ENCODE measurements at places on chromosomes 1 and 21.

GRCh38 chr1:48109390-48110013, 112.3 kb upstream of the TRABD2B start:
- DNase-seq = no peak

DNA sequence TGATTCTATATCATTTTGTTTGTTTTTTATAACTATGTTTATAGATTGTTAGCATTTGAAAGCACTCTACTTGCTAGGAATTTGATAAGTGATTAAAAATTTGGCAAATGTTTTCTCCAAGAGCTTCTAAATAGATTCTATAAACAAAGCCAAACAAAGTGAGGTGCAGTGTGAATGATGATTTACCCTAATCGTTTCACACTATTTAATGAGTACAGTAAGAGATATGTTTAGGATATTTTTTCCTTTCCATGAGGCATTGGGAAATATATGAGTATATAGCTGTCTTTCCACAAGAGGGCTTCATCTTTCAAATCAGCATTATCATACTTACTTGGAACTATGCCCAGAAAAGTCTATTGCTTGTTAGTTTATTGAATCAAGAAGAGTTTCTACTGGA, 277.0 kb upstream of the BRINP3 start:
- no peak for DNase-seq

DNA sequence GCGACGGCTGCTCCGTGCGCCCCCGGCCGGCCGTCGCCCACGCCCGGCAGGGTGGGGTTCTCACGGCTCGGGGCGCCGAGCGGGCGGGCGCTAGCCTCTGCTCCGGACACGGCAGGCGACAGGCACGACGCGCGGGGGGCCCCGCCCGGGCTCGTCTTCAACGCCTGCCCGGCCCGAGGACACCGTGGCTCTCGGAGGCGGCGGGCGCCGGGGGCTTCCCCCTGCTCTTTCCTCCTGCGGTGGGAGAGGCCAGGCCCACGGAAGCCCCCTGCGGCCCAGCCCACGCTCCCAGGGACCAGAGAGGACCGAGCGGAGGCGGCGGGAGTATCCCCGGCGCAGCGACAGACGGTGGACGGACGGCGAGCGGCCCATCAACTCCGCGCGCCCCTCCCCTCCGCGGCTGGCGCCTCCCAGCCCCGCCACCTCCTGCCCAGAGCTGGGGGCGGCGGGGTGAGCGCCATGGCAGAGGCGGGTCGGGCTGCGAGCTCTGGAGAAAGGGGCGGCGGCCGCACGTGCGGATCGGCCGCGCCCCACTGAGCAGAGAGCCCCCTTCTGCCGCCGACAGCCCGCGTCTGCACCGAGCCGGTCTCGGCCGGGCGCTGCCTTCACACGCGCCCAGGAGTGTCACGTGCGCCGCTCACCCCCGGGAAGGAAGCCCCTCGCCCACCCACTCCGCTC, at the start of the genes SHE and TDRD10:
Gene SHE (minus strand): TSS at position 347 of the 678 bp plus-strand sequence. CDS start 386 bp downstream, outside the sequence.
Gene TDRD10 (plus strand): TSS at position 154 of the 678 bp plus-strand sequence. CDS start 4,685 bp downstream, outside the sequence.
- DNase-seq = no peak

GRCh38 chr1:57072401-57073110, 106.7 kb upstream of the C8B start:
- no peak for DNase-seq

DNA sequence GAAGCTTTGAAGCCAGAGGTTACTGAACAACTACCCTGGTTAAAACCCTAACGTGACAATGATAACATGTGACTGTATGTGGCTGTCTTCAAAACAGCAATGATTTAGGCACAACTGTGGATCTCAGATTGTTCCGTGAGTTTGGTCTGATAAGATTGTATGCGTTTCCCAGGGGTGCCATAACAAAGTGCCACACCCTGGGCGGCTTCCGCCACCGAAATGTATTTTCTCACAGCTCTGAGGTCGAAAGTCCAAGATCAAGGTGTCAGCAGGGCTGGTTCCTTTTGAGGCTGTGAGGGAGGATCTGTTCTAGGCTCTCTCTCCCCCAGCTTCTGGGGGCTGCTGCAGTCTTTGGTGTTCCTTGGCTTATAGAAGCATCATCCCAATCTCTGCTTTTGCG, 29.5 kb upstream of the ERG start:
- no peak for DNase-seq

DNA sequence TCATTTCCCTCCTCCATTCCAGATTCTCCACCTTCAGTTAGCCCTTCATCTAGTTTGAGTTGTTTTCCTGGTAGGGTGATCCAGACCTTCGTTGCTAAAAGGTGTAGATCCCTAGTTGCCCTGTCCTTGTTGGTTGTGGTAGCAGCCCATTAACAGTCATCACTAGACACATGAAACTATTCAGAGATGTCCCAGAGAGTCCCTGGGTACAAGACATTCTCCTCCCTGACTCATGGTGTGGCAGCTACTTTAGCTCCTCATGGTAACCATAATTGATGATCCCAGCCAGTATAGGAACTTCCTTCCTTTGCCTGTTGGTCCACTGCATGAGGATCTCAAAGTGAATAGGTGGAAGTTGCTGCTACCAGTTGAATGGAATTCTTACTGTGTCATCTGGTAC, 6.0 kb upstream of the SH2D2A start:
- no peak for DNase-seq

GRCh38 chr1:102776071-102776470, 332.3 kb downstream of the COL11A1 start:
- DNase-seq = no peak

DNA sequence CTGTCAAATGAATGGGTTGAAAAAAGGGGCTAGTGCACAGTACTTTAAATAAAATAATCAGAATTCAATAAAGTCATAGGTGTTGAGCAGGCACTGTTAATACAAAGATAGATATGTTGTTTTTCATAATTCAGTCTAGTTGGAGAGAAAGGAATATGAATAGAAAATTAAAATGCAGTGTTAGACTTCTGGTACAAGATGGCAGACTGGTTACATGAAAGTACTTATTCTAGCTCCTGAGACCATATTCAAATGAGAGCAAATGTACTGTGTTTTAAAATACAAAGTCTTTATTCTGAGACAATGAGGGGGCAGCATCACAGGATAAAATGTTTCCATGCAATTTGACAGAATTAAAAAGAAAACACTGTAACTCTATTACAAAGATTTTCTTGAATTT, 542.1 kb downstream of the COL11A1 start:
- DNase-seq = no peak

- no peak for DNase-seq
Observed at GRCh38 chr1:10271869-10272268, 61.5 kb downstream of the KIF1B start.

DNA sequence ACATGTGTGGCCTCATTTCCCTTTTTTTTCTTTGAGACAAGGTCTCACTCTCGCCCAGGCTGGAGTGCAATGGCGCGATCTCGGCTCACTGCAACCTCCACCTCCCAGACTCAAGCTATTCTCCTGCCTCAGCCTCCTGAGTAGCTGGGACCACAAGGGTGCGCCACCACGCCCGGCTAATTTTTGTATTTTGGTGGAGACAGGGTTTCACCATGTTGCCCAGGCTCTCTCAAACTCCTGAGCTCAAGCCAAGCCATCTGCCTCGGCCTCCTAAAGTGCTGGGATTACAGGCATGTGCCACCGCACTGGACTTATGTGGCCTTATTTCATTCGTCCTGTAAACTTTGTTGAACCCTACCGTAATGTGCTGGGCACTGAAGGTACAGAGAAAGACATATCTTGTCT, 569 bp upstream of the WARS2 start:
- DNase-seq = no peak

- DNase-seq = no peak
Observed at GRCh38 chr1:117662667-117663066, 56.8 kb downstream of the TENT5C start.

- no peak for DNase-seq
Observed at GRCh38 chr1:93631626-93632365, 49.8 kb downstream of the BCAR3 start.

DNA sequence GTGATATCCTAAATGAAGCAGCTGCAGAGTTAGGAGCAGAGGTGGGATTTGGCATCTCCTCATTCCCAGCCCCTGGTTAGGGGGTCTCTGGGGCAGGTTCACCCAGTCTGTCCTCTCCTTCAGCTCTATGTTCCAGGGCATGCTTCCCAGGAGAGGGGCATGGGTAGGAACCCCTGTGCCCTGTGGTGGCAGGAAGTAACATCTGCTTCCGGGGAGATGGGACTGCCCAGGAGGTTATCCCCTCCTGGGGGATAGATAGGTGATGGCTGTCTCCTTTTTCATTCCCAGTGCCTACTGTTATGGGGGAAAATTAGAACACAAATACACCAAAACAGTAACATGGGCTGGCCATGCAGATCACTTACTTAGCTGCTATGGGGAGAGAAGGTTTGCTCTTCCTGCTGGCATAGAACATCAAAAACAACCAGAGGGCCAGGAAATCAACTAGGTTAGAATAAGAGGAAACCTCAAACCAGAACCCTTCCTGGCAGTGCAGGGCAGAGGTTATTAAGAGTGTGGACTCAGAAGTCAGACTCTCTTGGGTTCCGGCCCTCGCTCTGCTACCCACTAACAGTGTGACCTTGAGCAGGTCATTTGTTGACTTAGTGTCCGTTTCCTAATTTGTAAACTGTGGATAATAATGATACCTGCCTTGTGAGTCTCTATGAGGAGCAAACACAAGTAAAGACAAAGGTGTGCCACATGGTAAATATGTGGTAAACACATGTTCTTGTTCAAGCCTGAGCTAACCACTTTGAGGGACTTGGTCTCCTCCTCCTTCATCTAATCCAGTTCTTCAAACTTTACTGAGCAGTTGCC, 157.8 kb upstream of the JUN start:
- no peak for DNase-seq

- DNase-seq = no peak
Observed at GRCh38 chr1:156750191-156750672, 1.2 kb downstream of the HDGF start.

DNA sequence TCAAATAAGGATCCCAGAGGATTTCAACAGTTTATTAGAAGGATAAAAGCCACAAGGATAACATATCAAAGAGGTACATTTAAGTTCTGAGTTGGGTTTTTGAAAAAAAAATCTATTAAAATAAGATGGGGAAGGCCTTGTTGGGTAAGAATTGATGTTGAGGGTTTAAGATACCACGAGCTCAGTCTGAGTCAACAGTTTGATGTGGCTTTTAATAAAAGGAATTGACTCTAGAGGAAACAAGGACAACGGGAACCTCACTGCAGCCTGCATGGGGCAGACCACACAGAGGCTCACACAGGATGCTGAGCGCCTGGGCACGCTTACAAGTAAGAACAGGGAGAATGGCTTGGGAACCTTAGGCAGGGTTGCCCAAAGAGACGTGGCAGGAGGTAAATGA, 107.5 kb downstream of the TIAM1 start:
- DNase-seq = no peak

DNA sequence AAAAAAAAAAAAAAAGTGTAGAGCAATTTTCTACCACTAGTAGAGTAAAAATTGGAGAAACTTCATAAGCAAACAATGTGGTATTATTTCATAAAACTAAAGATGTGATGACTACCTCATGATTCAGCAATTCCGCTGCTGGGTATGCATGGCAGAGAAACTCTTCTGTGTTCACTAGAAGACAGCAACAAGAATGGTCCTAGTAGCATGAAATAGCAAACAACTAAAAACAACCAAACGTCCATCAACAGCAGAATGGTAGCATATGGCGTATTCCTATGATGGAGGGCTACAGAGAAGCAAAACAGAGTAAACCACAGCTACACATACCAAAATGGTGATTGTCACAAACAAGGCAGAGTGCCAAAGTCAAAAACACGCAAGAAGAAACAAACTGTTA, 18.9 kb downstream of the HTR1D start:
- no peak for DNase-seq

- DNase-seq = no peak
Observed at GRCh38 chr1:54136269-54136896, 16.4 kb downstream of the CDCP2 start.

DNA sequence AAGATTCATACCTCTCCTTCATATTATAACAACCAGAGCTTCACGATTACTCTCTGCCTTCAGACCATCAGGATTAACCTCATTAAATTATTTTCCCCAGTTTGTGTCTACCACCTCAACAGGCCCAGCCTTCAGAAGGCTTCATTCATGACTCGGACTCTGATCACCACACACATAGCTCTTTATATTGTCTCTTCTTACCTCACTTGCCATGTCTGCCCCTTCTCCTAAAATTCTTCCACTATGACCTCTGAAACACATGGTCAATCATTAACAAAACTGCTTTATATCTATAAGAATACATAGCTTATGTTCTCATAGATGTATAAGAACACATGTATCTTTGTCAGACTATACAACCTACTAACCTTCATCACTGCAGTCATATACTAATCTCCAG, 79.8 kb downstream of the USP1 start:
- no peak for DNase-seq

DNA sequence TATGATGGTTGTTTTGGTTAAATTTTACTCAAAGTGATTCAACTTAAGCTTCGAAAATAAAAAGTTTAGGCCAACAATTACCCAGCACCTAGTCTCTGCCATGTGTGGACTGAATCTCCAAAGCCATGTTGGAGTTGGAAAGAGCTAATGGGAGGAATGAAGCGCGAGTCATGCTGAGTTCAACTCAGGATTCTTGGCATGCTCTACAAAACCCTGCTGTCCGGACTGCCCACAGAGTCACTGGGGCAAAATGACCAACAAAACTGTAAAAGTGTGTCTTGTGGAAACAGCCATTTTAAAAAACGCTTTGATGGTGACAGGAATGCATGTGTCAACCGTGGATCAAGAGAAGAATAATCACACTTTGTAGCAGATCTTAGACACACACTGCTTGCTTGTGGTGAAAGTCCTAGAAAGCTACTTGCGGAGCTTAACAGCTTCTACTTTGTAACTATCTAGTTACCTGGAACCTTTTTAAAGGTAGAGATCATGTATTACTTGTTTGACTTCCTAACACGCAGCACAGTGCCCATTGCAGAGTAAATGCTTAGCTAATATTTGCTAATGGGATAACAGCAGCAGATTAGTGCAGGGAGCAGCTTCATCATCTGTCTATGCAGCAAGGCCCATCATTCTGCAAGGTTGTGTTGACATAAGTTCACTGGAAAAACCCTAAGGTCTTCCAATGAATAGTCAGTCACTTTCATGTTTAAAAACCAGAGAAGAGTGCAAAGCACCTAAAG, 7.0 kb upstream of the GBP6 start:
- no peak for DNase-seq

DNA sequence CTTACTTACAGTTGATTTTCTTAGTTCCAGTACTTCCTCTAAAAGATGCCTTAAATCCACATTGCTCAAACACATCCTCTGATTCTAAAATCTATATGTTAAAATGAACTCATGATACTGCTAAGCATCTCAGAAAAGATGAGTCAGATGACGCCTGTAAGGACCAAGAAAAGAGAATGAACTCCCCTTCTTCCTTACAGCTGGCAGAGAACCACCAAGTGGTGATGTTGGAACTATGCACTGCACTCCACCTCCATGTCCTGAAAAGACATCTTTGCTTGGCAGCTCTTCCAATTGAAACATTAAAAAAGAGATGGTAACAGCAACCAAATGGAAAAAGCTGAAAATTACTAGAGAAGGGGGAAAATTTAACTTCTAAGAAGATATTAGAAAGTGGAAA, 648.8 kb downstream of the PTPRC start:
- no peak for DNase-seq
